ENCODE measurements at places on chromosomes 5 and 9. TPM values are rescaled to one million over a fixed set of nuclear protein-coding genes. Genes with fewer than 3 reads are reported as not detected.
A peak's percentile ranks its signal among the peaks of the same experiment; 100 is the strongest.

Gene BAAT
- total RNA-seq = 18.6 TPM

Gene PHYHD1
- total RNA-seq = not detected

Gene GABRA6
- not detected for total RNA-seq

Gene GPR150
- 0.24 TPM for total RNA-seq

Gene HTR1A
- not detected for total RNA-seq

Gene CTNNAL1
- 23.7 TPM for total RNA-seq

GRCh38 chr9:120014796-120015195 lies 565.2 kb downstream of the CDK5RAP2 start:
- no peak for DNase-seq

GRCh38 chr5:42005561-42006153 lies 80.6 kb downstream of the FBXO4 start:
- no peak overlapping the region for H3K4me3 ChIP-seq
- no peaks in the 10 kb centered on the region for H3K4me1 ChIP-seq
- no peak overlapping the region for H3K27ac ChIP-seq
- no peak for DNase-seq

GRCh38 chr5:79200573-79201183 lies 35.3 kb upstream of the JMY start:
- H3K27me3 ChIP-seq = no peaks in the 10 kb centered on the region
- H3K4me3 ChIP-seq = no peak overlapping the region
- H3K27ac ChIP-seq = no peak overlapping the region
- H3K4me1 ChIP-seq = no peaks in the 10 kb centered on the region
- H3K36me3 ChIP-seq = no peaks in the 10 kb centered on the region

GRCh38 chr5:123940416-123940815 lies 428.4 kb downstream of the CSNK1G3 start:
- H3K4me3 ChIP-seq = no peak overlapping the region
- no peak for DNase-seq
- no peaks in the 10 kb centered on the region for H3K27me3 ChIP-seq
- no peaks in the 10 kb centered on the region for H3K4me1 ChIP-seq
- no peak overlapping the region for H3K27ac ChIP-seq
- no peaks in the 10 kb centered on the region for H3K36me3 ChIP-seq

- no peak overlapping the region for H3K27ac ChIP-seq
- no peaks in the 10 kb centered on the region for H3K4me1 ChIP-seq
- no peaks in the 10 kb centered on the region for H3K36me3 ChIP-seq
- DNase-seq = no peak
- no peaks in the 10 kb centered on the region for H3K27me3 ChIP-seq
Measured at GRCh38 chr9:23674016-23674585, 151.9 kb downstream of the ELAVL2 start.

DNA sequence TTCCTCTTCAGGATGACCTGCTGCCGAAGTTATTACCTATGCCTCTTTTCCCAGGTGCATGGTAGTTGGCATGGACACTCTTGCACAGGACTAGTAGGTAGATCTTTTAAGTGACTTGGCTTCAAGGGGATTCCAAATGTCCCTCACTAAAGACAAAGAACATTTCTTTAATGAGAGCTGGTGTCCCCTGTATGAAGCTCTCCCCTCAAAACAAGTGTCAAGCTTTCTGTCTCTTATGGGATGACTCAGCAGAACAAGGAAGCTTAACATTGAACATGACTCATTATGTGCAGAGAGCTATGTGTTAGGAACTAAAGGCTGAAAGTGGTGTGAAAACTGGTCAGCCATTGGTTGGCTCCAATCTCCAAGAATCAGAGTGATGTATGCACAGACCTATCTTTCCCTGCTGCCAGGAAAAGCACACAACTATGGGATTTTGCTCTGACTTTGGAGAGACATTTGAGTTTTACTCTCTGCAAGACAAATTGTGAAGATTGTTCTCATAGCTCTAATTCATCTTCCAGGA lies 120.5 kb downstream of the PRDM6 start:
- peaks cover 40% of the 10 kb centered on the region for H3K4me1 ChIP-seq
- no peaks in the 10 kb centered on the region for H3K36me3 ChIP-seq
- peak overlapping the region; percentile 43 for H3K4me3 ChIP-seq

DNA sequence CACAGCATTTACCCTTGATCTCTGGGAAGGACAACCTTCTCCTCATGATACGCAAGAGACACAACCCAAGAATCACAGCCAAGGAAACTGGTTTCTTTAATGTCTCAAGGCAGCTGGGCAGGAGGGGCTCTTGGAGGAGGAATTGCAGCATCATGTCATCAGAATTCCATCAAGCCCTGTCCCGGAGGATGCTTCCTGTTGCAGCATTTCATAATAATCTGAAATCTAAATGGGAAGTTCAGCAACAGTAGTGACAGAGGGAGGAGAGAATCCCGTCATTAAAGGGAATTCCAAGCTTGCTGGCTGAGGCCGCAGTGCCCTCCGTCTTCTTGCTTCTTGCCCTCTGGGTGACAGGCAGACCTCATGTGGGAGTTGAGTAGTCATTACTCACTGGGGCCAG lies 192.7 kb downstream of the TENT4A start:
- no peak for DNase-seq
- peaks cover 13% of the 10 kb centered on the region for H3K27me3 ChIP-seq
- no peak overlapping the region for H3K4me3 ChIP-seq

DNA sequence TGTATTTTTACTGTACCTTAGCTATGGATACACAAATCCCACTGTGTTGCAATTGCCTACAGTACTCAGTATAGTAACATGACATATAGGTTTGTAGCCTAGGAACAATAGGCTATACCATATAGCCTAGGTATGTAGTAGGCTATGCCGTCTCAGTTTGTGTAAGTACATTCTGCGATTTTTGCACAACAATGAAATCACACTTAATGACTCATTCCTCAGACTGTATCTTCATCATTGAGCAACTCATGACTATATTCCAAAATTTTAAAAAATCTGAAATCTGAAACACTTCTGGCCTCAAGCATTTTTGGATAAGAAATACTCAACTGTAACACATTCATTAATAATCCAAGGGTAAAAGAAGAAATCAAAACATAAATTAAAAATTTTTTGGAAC lies 666.8 kb upstream of the GRAMD2B start:
- no peak overlapping the region for H3K27ac ChIP-seq
- H3K36me3 ChIP-seq = no peaks in the 10 kb centered on the region
- no peak overlapping the region for H3K4me3 ChIP-seq
- DNase-seq = no peak

- H3K4me3 ChIP-seq = no peak overlapping the region
- H3K27ac ChIP-seq = no peak overlapping the region
- no peaks in the 10 kb centered on the region for H3K27me3 ChIP-seq
- no peak for DNase-seq
- peaks cover 23% of the 10 kb centered on the region for H3K4me1 ChIP-seq
Measured at GRCh38 chr5:61423487-61424145, 91.6 kb downstream of the ZSWIM6 start.

GRCh38 chr5:151572657-151573368 lies 18.3 kb downstream of the FAT2 start:
- no peaks in the 10 kb centered on the region for H3K36me3 ChIP-seq
- peaks cover 81% of the 10 kb centered on the region for H3K27me3 ChIP-seq
- no peak overlapping the region for H3K4me3 ChIP-seq
- no peaks in the 10 kb centered on the region for H3K4me1 ChIP-seq
- no peak for DNase-seq

DNA sequence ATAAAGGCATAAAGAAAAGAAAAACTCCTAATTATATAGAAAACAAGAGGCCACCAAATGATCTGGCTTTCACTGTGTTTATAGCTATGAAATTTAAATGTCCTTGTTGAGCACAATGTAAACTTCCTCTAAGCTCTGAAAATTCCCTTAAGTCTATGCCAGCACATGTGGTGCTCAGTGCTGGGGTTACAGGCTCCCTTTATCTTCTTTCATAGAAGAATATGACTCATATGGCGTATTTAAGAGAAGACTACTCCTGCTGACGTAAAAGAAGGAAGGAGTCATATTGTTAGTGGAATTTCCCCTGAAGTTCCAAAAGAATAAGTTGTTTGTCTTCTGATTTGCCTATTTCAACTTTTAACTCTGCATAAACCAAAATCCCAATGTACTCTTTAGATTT lies 30.4 kb downstream of the RNF145 start:
- H3K27ac ChIP-seq = peak overlapping the region; percentile 98
- peak overlapping the region; percentile 13 for H3K4me3 ChIP-seq

DNA sequence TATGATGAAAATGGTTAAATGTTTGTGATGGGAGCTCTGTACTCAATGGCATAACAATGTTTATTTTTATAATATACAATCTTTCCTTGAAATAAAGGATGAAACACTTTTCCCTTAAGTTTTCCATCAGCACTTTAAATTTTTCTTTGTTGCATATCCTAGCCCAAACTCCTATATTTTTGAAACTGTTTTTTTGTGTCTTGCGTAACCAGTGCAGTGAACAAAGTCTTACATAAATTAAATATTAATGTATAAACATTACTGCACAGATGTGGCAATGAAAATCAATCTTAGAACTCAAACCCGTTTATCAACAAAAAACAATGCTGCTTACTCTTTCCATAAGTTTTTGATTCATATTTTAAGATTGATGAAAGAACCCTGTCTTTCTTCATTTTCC lies 34.1 kb upstream of the IL31RA start:
- H3K4me3 ChIP-seq = no peak overlapping the region
- DNase-seq = no peak
- H3K36me3 ChIP-seq = peaks cover 5% of the 10 kb centered on the region
- H3K4me1 ChIP-seq = no peaks in the 10 kb centered on the region

GRCh38 chr5:75053304-75054133 lies 1.2 kb upstream of the GCNT4 start:
- peak overlapping the region; percentile 59 for H3K27ac ChIP-seq
- DNase-seq = peak; percentile 76
- H3K27me3 ChIP-seq = no peaks in the 10 kb centered on the region
- peaks cover 70% of the 10 kb centered on the region for H3K4me1 ChIP-seq
- peaks cover 37% of the 10 kb centered on the region for H3K36me3 ChIP-seq

- no peak overlapping the region for H3K4me3 ChIP-seq
- H3K36me3 ChIP-seq = no peaks in the 10 kb centered on the region
- H3K27ac ChIP-seq = no peak overlapping the region
- H3K27me3 ChIP-seq = no peaks in the 10 kb centered on the region
Measured at GRCh38 chr9:72263572-72263971, 101.4 kb downstream of the ZFAND5 start.

- H3K4me3 ChIP-seq = peak overlapping the region; percentile 32
- H3K27me3 ChIP-seq = no peaks in the 10 kb centered on the region
- H3K4me1 ChIP-seq = peaks cover 64% of the 10 kb centered on the region
Measured at GRCh38 chr5:87120518-87121303, 147.0 kb upstream of the RASA1 start.

- no peaks in the 10 kb centered on the region for H3K36me3 ChIP-seq
- DNase-seq = no peak
- H3K27me3 ChIP-seq = no peaks in the 10 kb centered on the region
- no peak overlapping the region for H3K27ac ChIP-seq
Measured at GRCh38 chr9:75188756-75189155, 100.4 kb downstream of the OSTF1 start.

- no peaks in the 10 kb centered on the region for H3K27me3 ChIP-seq
- H3K36me3 ChIP-seq = peaks cover 42% of the 10 kb centered on the region
- no peak for DNase-seq
- no peak overlapping the region for H3K4me3 ChIP-seq
- H3K4me1 ChIP-seq = peaks cover 22% of the 10 kb centered on the region
- H3K27ac ChIP-seq = no peak overlapping the region
Measured at GRCh38 chr5:134007581-134008265, 2.9 kb upstream of the VDAC1 start.

DNA sequence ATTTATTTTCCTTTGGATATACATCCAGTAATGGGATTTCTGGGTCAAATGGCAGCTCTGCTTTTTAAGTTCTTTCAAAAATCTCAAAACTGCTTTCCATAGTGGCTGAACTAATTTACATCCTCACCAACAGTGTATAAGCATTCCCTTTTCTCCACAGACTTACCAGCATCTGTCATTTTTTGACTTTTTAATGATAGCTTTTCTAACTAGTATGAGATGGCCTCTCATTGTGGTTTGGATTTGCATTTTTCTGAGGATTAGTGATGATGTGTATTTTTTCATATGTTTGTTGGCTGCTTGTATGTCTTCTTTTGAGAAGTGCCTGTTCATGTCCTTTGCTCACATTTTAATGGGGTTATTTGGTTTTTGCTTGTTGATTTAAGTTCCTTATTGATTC lies 90.0 kb upstream of the HMHB1 start:
- no peak for DNase-seq
- H3K4me1 ChIP-seq = no peaks in the 10 kb centered on the region
- no peak overlapping the region for H3K27ac ChIP-seq
- H3K4me3 ChIP-seq = no peak overlapping the region
- no peaks in the 10 kb centered on the region for H3K27me3 ChIP-seq
- H3K36me3 ChIP-seq = no peaks in the 10 kb centered on the region

Measured in Calu3 (cell line).